ENCODE measurements at places on chromosomes 16 and 17. TPM values are rescaled to one million over a fixed set of nuclear protein-coding genes. Genes with fewer than 3 reads are reported as not detected.

GRCh38 chr16:924063-924462 lies 46.7 kb downstream of the LMF1 start:
- DNase-seq: no peak

- peak; percentile 8 for DNase-seq
These were observed 444 bp downstream of the HELZ start for GRCh38 chr17:67244431-67245072.

DNA sequence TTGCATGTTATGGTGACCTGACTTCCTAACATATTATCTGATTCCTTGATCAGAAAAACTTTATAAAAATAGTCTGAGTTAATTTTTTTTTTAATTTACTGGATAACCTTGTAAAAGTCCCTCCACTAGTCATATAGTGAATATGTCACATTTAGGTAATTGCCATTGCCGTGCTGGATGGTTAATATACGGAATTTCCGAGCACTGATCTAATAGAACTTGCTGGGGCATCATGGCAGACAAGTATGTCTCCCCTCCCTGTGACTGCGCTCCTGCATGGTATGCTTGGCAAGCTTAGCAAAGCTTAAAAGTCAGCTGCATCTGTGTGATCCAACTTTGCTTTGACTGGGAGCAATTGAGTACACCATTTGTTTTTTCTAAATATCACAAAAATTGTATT lies 239.4 kb upstream of the TBX2 start:
- DNase-seq: no peak

DNA sequence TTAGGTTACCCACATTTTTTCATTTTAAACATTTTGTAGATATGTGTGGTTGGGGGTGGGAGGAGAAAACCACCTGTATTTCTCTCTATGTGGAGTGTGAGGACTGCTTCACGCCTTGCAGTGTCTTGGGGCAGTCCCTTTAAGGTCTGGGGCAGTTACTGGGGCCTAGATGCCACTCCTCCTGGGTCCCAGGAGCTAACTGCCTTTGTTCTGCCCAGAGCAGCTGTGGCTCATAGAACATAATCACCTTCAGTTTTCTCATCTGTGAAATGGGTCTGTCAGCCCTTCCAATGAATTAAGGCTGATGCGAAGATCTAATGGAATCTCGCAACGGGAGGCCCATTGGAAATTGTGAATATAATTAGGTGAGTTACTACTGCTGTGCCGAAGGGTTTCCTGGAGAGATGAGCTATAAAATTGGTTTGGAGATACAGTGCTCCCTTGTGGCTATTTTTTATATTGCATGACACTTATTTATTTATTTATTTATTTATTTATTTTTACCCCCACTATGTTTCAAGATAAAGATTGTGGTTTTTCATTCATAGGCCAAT lies 22.9 kb downstream of the DHRS7C start:
- peak; percentile 24 for DNase-seq

GRCh38 chr17:27429666-27430382 lies 26.4 kb upstream of the KSR1 start:
- no peak for DNase-seq

- peak; percentile 52 for DNase-seq
These were observed 96.4 kb upstream of the SHISA6 start for GRCh38 chr17:11144358-11145233.

DNA sequence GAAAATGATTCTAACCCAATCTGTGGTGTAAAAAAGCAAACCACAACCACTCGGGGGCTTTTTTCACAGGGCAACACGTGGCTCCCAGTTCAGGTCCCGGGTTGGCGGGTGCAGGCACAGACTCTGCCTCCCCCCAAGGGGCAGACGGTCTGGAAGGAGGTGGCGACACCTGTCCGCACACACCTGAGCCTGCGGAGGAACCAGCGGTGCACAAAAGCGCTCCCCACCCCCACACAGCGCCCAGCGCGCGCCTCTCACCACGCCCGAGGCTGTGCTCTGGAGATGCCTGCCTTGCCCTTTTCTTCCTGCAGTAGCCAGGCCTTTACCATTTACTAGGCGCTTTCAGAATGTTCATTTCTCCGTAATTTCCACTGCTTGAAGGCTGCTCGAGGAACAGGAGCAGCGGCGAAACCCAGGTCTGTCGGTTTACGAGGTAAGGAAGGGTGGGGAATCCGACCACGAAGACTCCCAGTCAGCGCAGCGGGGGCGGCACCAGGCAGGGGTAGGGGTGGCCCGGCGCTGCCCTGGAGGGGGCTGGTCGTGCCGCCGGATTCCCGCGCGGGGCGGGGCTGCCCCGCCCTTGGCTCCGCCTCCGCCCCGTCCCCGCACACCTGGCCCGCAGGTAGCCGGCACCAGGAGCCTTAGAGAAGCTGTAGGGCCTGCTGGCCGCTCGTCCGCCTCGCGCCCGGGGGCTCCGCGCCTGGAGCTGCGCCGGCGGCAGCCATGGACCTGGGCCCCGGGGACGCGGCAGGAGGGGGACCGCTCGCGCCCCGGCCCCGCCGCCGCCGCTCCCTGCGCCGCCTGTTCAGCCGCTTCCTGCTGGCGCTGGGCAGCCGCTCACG lies at the start of gene USP43:
Gene USP43, plus strand, starts transcription at position 608 of the 842 bp plus-strand sequence. Its CDS starts 116 bp downstream, at position 724.
- peak; percentile 54 for DNase-seq

DNA sequence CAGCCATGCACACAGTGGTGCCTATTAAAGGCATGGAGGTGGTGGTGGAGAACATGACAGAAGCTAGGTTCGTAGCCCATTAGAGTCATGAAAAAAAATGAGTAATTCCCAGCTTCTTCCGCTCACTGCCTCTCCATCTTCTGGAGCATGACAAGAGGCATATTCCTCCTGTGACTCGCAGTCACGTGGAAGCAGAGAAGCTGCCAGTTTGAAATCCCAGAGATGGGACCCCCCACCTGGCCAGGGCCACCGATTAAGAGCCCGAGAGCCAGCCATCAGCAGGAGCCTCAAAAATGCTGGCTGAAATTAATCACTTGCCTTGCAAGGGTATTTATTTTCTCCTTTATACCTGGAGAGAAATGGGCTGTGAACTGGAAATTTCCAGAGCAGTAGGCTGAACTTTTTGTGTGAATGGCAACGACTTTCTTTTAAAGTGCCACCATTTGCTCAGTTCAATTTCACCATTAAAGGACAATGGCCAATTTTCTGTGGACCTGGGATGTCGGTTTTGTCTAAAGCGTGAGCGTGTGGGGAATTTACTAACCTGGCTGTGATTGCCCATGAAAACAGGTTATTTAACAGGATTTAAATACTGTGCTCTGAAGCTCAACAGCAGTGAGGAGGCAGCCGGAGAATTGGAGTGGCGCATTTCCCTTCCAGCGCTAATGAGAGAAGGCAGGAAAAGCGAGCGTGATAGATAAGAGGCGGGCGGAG lies 189.7 kb upstream of the SDK2 start:
- no peak for DNase-seq

GRCh38 chr16:81796583-81797346 lies 17.7 kb downstream of the PLCG2 start:
- no peak for DNase-seq

GRCh38 chr16:8865145-8865882 lies 3.5 kb downstream of the CARHSP1 start:
- no peak for DNase-seq

DNA sequence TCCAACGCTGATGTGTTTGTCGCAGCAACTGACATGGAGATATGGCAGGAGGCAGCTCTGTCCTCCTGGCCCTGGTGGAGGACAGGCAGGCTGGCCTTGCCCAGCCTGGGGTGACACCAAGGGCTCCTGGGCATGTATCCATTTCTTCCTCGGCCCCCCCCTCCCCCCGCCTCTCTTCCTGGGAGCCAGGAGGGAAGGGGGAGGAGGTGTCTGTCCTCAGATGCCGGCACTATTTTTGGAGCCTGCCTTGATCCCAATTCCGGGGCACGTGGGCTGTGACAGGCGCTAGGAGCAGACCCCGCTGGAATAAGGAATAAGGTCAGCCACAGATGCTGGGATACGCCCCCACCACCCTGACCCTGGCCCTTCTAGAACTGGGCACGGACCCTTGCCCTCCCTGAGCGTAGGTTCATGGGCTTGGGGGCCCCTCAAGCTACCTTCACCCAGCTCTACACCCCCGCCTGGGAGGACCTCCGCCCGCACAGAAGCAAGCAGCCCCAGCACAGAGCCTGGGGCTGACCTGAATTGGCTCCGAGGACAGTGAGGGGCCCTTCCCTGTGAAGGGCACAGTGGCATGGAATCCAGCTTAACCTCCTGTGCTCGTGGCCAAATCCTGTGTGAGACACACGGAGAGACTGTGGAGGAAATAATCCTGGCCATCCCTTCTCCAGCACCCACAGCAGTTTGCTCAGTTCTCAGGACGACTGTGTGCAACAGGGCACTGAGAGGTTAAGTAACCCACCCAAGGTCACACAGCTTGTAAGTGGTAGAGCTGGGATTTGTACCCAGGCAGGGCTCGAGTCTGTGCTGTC lies 24.1 kb downstream of the SEC14L5 start:
- DNase-seq: no peak

DNA sequence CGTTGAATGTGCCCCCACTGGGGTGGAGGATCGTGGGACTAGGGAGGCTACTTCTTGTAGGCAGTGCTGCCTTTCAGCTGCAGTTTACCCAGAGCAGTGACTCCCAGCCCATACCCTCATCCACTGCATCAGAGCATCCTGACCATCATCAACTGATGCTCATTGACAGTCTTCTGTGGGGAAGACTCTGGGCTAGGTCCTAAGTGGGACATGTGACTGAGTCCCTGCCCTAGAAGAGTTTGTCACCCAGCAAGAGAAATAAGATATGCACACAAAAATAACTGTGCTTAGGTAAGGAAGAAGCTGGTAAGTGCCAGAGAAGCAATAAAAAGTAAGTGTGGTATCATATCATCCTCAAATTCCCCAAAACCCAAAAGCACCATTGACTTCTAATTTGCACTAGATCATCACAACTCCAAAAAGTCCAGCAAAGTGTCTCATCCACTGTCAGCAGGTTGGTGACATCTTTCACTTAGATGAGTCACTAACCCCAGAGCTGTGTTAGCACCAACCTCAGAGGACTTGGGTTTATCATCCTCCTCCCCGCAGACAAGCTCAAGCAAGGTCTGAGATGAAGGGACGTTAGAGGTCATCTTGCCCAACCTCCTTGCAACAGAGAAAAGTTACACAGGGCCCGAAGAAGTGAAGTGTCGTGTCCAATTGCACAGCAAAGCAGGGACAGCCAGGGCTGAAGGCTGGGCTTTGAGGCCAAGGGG lies 99.0 kb downstream of the CCDC182 start:
- DNase-seq: peak; percentile 40

- no peak for DNase-seq
These were observed 18.8 kb upstream of the MYOCD start for GRCh38 chr17:12646761-12647422.

DNA sequence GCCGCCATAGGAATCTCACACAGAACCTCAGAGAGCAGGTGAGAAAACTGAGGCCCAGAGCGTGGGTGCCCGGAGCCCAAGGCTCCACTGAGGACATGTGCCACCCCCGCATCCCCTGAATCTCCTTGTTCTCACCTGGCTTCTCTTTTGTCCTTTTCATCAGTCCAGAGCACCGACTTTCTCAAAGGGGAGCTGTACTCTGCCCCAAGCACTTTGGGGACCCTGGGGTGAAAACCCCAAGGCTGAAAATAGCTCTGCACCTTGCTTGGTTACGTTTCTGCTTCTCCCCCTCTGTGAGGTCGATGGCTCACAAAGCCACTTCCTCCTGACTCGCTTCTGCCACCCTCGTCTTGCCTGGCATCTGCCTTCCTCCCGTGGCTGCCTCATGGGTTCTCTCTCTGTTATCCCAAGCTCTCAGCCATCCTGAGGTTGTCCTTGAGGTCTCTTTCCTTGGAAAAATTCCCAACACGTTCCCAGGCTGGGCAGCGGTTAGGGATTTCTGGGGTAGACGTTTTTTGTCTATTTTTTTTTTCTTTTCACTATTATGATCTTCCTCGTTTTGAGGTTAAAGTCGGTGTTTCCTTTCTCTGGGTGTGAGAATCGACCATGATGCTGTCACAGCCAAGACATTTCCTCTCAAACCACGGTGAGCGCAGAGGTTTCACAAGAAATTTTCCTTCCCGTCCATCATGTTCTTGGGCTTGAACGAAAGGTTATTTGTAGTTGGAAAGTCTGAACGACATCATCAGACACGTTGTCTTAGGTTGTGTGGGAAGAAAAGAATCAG lies 37.2 kb downstream of the IRF8 start:
- peak; percentile 42 for DNase-seq

- DNase-seq: no peak
These were observed 3.3 kb downstream of the STX4 start for GRCh38 chr16:31036691-31037090.

TMEM231 gene
- 11.0 TPM for total RNA-seq

TPSB2 gene
- total RNA-seq: not detected

KRTAP4-4 gene
- not detected for total RNA-seq

RAPGEFL1 gene
- not detected for total RNA-seq

Measured in M059J (cell line).